ENCODE measurements at places on chromosomes 2 and 18.

DNA sequence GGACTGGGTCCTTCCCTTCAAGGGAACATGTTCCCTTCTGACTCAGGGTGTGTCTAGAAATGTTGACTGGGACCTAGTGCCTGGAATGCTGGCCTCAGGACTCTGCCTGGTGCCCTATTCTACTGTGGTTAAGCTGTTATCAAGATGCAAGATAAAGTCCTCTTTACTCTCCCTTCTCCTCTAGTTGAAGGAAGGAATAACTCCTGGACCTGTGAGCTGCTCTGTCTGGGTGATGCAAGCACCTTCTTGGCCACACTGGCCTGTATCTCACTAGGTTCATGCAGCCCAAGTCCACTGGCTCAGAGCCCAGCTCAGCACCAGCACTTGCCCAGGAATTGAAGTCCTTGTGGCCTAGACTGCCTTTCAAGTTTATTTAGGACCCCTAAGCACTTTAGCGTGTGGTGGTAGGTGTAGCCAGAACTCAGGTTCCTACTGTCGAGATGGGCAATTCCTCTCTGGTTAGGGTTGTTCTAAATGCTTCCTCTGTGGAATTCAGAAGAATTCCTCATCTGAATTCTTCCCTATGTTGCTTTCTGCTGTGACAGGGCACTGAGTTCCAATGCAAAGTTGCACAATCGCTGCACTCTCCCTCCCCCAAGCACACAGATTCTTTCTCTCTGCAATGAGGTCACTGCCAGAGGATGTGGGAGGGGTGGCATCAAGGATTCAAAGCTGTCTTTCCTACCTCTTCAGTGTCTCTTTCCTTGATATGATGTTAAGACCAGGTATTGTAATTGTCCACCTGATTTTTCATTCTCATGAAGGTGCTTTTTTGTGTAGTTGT is 54.7 kb downstream of the VWC2L start:
- peak; percentile 62 for DNase-seq

DNA sequence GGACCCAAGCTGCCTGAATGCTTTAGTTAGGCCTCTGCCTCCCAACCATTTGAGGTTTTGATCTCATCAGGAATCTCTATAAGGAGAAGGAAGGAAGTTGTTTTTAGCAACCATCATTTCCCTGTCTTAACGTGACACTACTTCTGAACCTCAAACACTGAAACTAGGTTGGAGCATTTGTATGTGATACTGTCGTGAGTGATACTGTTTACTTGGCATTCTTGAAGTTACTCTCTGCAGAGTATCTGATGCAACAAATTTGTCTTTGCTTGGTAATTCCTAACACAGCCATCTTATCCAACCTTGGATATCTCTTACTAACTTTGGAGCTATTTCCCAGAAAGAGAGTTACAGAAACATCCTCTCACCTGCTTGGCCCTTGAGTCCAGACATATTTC is 22.1 kb downstream of the TTLL4 start:
- peak; percentile 54 for DNase-seq

- DNase-seq, result no peak
Measured at GRCh38 chr2:17538022-17538843, 2.3 kb upstream of the VSNL1 start.

- no peak for DNase-seq
Measured at GRCh38 chr2:210527286-210527685, 29.1 kb upstream of the CPS1 start.

GRCh38 chr2:204110338-204110741 is 173.8 kb downstream of the ICOS start:
- peak; percentile 27 for DNase-seq

- peak; percentile 64 for DNase-seq
Measured at GRCh38 chr18:45505497-45506206, 109.6 kb upstream of the SLC14A2 start.

- DNase-seq, result peak; percentile 48
Measured at GRCh38 chr2:119659601-119660342, 19.2 kb upstream of the TMEM177 start.

GRCh38 chr2:229612384-229612971 is 101.9 kb downstream of the DNER start:
- no peak for DNase-seq

GRCh38 chr18:32040936-32041335 is 22.3 kb downstream of the RNF125 start:
- DNase-seq, result no peak

GRCh38 chr2:7108792-7109532 is 191.8 kb downstream of the RNF144A start:
- no peak for DNase-seq

DNA sequence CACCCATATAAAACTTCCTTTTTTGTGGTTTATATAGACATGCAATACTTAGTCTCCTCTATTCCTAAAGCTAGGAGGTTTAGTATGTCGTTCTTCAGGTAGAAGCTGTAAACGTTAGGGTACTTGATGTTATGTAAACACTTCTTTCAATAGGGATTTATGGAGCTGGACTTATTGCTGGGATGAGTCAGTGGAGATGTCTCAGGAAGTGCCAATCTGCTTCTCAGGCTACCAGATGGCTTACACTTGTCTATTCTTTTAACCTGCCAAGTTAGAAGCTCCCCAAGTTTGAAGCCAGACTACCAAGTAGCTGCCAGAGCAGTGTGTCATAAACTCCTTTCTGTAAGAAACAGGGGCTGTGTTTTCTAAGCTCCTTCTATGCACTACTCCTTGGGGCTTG is 756.5 kb upstream of the LRRTM1 start:
- no peak for DNase-seq

DNA sequence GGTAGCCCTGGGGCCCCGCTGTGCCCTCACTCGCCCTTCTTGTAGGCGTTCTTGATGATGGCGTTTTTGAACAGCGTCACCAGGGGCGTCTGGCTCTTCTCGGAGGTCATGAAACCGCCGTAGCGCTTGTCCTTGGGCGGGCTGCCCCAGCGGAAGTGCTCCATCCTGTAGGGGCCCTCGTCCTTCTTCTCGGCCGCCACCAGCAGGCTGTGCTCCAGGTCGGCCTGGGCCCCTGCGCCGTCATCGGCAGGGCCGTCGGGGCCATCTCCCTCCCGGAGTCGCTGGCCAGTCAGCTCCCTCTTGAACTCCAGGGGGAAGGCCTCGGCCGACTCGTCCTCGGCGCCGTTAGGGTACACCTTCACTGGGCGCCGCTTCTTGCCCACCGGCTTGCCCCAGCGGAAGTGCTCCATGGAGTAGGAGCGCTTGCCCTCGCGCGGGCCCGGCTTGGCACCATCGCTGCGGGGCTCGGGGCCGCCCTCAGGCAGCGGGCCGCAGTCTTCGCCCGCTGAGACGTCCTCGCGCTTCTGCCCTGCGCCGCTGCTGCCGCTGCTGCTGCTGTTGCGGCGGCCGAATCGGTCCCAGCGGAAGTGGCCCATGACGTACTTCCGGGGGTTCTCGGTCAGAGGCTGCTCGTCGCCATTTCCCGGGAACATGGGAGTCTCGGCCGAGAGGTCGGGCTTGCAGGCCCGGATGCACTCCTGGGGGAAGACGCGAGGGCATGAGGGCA is 7.2 kb downstream of the POMC start:
- DNase-seq, result no peak

DNA sequence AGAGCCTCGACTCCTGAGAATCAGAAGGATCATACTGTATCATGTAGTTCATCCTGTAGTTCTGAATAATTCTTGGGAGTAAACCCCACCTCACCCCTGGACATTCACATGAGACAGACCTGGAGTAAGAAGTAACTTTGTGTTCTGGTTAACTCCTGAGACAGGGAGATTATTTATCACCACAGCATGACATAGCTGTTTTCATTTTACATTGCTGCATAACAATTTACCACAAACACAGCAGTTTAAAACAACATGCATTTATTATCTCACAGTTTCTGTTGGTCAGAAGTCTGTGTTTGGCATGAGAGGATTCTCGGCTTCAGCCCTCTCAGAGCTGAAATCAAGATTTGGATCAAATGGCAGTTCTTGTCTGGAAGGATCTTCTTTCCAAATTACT is 855.8 kb upstream of the FANCL start:
- no peak for DNase-seq

DNA sequence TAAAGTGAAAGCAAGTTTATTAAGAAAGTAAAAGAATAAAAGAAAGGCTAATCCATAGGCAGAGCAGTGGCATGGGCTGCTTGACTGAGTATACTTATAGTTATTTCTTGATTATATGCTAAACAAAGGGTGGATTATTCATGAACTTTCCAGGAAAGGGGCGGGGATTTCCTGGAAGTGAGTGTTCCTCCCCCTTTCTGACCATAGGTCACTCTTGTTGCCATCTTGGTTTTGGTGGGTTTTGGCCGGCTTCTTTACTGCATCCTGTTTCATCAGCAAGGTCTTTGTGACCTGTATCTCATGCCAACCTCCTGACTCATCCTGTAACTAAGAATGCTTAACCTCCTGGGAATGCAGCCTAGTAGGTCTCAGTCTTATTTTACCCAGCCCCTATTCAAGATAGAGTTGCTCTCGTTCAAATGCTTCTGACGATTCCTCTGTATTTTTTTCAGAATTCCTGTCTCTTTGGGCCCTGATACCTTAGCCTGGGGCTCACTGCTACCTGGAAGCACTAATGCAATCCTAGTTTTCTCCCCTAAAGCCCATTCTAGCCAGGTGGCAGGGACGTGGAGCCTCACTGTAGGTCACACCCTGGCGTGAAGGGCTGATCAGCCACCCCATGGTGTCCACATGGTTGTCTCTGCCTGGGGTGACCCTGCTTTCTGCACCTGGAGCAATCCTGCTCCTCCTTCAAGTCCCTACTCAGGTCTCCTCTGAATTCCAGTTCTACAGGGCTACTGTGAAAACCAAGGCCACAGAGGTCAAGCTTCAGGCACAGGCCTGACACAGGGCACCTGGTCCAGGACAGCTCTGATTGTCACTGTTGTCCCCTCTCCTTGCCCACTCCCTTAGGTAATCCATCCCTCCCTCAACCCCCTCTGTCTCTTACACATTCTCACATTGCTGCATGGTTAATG is 6.0 kb upstream of the SLC35F6 start:
- DNase-seq, result peak; percentile 100

DNA sequence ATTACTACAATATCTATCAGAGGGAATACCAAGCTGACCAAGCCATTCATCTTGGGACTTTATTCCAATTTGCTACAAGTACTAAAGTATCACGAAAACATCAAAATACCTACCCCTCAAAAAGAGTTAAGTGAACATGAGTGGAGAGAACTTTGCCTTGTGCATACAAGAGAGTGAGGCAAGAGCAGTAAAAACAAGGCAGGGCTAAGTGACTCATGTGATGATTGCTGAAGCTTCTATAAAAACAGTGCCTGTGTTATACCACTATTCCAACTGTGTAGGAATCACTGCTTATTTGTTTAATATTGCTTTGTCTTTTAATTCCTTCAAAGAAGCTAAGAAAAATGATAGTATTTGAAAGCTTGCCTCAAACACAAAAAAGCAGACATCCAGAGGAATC is 61.2 kb downstream of the FARSB start:
- DNase-seq, result peak; percentile 71

DNA sequence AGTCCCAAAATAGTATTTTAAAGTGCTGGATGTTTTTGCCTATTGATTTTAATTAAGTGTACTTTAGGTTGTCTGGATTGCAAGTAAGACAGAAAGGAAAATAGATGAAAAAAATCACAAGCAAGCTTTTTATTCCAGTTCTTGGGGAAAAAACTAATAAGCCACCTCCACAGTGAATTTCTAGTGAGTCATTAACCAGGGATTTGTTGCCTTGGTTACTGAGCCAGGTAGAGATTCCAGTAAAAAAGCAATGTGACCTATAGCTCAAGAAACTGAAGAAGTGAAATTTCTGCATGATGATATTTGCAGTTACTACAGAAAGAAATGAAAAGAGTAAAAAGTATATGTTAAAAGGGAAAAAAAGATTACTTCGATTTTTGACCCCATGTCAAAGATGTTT is 160.6 kb downstream of the METTL4 start:
- no peak for DNase-seq

GRCh38 chr2:148653437-148653836 is 8.9 kb downstream of the EPC2 start:
- peak; percentile 21 for DNase-seq

DNA sequence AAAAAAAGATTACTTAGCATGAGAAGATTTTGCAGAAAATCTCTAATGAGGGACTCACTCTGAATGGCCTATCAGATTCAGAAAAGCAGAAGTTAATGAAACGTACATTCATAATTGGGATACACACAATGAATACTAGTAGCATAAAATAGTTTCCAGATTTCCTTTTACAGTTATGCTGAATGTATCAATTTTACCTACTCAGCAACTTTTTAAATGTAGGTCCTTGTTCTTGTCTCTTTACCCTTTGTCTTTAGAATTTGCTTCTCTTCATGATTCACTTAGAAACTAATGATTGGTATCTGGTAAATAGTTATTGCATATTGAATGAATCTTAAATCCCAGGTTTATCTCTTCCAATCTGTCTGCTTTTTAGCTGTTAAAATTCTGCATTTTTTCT is 458.8 kb downstream of the DSC3 start:
- DNase-seq, result no peak

GRCh38 chr2:46290078-46290477 is 7.1 kb upstream of the EPAS1 start:
- no peak for DNase-seq

DNA sequence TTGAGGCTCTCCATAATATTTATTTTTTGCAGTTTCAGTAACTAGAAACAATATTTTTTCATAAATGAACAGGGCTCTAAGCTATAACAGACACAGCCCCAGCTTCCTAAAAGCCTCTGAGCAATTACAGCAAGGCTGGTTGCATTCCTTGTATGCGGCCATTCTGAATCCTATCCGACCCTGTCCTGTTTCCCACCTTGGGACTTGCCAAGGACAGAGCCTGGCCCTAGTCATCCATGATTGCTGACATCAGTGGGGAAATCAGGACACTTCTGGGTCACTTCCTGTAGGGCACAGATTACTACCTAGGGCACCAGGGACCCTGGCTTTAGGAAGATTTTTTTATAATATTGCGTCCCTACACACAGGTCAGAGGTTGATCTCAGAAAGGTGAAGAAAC is 5.5 kb downstream of the TMEM177 start:
- DNase-seq, result no peak

- DNase-seq, result no peak
Measured at GRCh38 chr2:3038636-3039035, 339.0 kb downstream of the EIPR1 start.

GRCh38 chr2:70367722-70368323 is 66.0 kb upstream of the FAM136A start:
- DNase-seq, result peak; percentile 44

- DNase-seq, result no peak
Measured at GRCh38 chr2:239026711-239027361, 179.0 kb downstream of the TWIST2 start.

- DNase-seq, result peak; percentile 60
Measured at GRCh38 chr2:64819774-64820688, 166.3 kb upstream of the SERTAD2 start.

GRCh38 chr2:170501421-170502043 is 213.6 kb upstream of the SP5 start:
- DNase-seq, result no peak
